ENCODE measurements at places on chromosomes 13 and 19.
A peak's percentile ranks its signal among the peaks of the same experiment; 100 is the strongest.

DNA sequence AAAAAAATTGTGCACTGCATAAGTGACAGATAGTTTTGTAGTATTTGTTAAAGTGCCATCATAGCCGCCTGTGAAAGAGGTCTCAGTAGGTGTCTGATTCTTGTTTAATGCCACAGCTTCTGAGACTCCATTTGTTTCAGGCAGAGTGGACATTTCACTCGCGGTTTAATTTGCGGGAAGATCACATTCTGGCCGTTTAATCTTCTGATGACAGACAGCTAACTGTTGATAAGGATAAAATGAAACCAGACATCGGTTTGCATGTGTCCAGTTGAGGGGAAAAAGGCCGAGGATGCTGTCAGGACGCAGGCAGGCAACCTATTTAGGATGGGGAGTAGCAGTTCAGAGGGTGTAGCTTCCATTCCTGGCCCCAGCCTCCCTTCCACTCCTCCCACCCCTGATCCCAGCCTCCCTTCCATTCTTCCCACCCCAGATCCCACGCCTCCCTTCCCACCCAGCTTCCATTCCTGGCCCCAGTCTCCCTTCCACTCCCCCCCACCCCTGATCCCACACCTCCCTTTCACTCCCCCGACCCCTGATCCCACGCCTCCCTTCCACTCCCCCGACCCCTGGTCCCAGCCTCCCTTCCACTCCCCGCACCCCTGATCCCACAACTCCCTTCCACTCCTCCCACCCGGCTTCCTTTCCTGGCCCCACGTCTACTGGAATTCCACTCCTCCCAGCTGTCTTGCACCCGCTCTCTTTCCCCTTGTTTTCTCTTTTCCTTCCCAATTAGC, 23.8 kb downstream of the ATP11A start:
- no peak overlapping the region for H3K27ac ChIP-seq
- H3K36me3 ChIP-seq: no peaks in the 10 kb centered on the region
- H3K27me3 ChIP-seq: no peaks in the 10 kb centered on the region
- DNase-seq: no peak
- H3K4me1 ChIP-seq: peaks cover 10% of the 10 kb centered on the region

GRCh38 chr13:105948143-105948542, 587.3 kb downstream of the EFNB2 start:
- no peak for DNase-seq
- H3K27me3 ChIP-seq: no peaks in the 10 kb centered on the region
- H3K4me3 ChIP-seq: no peak overlapping the region
- no peak overlapping the region for H3K27ac ChIP-seq
- no peaks in the 10 kb centered on the region for H3K4me1 ChIP-seq

GRCh38 chr19:7542556-7543348, 7.2 kb downstream of the PNPLA6 start:
- H3K4me3 ChIP-seq: no peak overlapping the region
- peaks cover 23% of the 10 kb centered on the region for H3K4me1 ChIP-seq
- peaks cover 32% of the 10 kb centered on the region for H3K36me3 ChIP-seq
- H3K27me3 ChIP-seq: no peaks in the 10 kb centered on the region
- DNase-seq: no peak

DNA sequence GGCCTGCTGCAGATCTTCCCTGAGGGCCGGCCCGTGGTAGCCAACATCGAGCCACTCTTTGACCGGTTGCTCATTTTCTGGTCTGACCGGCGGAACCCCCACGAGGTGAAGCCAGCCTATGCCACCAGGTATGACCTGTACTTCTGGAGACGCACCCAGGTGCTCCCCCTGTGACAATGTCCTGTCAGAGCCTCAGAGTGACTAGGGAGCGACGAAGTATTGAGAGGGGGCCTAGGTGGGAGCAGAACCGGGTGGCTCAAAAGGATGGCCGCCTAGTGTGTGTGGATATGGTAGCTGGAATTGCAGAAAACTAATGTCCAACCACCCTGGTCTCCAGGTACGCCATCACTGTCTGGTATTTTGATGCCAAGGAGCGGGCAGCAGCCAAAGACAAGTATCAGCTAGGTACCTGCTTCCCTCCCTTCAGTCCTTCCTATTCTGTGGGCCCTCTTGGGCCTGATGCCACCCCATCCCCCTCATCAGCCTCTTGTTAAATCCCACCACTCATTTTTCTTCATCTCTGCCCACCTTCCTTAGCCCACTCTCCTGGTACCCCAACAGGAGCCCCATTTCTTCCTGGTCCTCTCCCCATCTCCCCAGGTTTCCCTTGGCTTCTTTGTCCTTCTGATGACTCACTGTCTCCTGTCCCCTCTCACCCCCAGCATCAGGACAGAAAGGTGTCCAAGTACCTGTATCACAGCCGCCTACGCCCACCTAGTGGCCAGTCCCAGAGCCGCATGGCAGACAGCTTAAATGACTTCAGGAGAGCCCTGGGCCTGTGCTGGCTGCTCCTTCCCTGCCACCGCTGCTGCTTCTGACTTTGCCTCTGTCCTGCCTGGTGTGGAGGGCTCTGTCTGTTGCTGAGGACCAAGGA, 8.4 kb downstream of the EGLN2 start:
- peak overlapping the region; percentile 98 for H3K27ac ChIP-seq
- H3K27me3 ChIP-seq: peaks cover under 1% of the 10 kb centered on the region
- peaks cover 43% of the 10 kb centered on the region for H3K36me3 ChIP-seq
- H3K4me3 ChIP-seq: peak overlapping the region; percentile 77
- no peak for DNase-seq

- DNase-seq: no peak
- peaks cover 29% of the 10 kb centered on the region for H3K27me3 ChIP-seq
- H3K4me1 ChIP-seq: no peaks in the 10 kb centered on the region
- H3K36me3 ChIP-seq: no peaks in the 10 kb centered on the region
- no peak within 1 kb of the TSS for H3K4me3 ChIP-seq
Measured at GRCh38 chr13:45615501-45616101, at the start of gene ERICH6B. Gene ERICH6B, minus strand, starts transcription at chr13:45615739. Its CDS starts 18,734 bp downstream, at chr13:45597005.
